Muscle of arm (tissue), 14 donors: ENCODE measurements at places on chromosomes 1 and 21.

DNA sequence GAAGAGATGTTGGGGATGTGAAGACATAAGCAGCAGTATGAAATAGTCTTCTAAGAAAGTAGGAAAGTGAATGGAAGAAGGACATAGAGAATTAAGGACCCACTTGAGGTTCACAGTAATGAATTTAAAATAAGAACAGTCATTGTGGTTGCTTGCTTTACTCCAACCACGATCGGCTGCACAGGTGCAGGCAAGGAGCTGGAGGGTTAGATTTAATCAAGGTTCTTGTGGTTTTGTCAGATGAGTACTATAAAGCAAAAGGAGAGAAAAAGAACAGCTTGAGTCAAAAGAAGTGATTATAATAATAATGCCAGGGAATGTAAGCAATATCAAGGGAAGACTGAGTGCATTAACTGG, 46.1 kb upstream of the RBM34 start:
- no peak for DNase-seq

GRCh38 chr1:53636621-53637171, 102.3 kb downstream of the GLIS1 start:
- DNase-seq = no peak

GRCh38 chr1:68230484-68230802, 1.9 kb downstream of the WLS start:
- no peak for DNase-seq

- DNase-seq = no peak
These were observed 25.9 kb downstream of the CYP2J2 start for GRCh38 chr1:59900640-59901039.

DNA sequence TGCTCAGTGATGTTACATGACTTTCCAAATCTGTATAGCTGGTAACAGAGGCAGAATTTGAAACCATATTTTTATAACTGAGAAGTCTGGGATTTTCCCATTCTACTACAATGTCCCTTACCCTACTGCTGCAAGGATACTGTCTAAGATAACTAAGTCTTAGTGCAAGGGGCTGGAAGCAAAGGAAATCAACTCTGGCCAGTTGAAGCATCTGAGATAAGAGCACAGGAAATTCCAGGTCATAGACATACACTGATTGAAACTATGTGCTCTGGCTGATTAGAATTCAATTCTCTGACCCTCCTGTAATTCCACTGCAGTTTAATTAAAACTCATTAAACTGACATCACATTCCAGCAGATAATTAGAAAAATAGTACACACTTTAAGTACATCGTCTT, 267.7 kb upstream of the C1orf87 start:
- DNase-seq = no peak

GRCh38 chr1:246533371-246533905, 26.4 kb upstream of the SMYD3 start:
- DNase-seq = no peak

DNA sequence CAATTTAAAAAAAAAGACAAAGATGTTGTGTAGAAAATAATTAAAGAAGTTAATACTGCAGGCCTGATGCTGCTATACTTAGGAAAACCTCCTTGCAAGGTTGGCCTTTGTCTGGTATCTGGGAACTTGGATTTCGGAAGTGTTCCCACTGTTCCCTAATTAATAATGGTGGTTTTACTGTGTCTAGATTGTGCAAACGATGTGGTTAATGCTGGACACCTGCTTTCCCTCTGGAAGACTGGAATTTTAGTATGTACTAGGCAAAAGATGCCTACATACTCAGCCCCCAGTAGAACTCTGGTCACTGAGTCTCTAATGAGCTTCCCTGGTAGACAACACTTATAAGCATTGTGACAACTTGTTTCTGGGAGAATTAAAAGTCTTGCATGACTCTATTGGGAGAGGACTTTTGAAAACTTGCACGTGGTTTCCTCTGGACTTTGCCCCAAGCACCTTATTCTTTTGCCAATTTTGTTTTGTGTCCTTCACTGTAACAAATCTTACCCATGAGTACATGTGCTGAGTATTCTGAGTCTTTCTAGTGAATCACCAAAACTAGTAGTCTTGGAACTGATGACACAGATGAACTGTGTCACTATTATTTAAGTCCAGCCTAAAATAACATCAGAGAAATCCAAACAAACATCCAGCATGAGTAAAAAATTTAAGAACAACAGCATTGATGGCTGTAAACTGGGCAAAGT, 40.4 kb downstream of the LIN9 start:
- DNase-seq = no peak

GRCh38 chr1:155044812-155045657, 6.1 kb upstream of the ADAM15 start:
- peak; percentile 54 for DNase-seq

DNA sequence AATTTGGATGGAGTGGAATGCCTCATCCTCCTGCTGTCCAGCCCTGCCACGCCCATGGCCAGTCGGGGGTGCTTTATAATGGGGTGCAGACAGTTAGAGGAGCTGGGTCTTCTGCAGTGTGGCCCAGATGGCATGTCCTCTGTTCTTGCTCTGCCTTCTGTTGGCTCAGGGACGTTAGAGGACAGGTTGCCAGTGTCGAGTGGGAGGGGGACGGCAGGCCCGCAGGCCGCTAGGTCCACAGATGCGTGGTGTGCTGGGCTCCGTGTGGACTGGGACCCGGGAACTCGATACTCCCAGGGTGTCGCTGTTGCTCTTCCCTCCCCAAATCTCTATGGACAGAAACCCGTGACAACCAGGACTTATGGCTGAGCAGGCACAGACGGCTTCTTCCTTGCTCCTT, 33.3 kb downstream of the SIM2 start:
- DNase-seq = no peak

DNA sequence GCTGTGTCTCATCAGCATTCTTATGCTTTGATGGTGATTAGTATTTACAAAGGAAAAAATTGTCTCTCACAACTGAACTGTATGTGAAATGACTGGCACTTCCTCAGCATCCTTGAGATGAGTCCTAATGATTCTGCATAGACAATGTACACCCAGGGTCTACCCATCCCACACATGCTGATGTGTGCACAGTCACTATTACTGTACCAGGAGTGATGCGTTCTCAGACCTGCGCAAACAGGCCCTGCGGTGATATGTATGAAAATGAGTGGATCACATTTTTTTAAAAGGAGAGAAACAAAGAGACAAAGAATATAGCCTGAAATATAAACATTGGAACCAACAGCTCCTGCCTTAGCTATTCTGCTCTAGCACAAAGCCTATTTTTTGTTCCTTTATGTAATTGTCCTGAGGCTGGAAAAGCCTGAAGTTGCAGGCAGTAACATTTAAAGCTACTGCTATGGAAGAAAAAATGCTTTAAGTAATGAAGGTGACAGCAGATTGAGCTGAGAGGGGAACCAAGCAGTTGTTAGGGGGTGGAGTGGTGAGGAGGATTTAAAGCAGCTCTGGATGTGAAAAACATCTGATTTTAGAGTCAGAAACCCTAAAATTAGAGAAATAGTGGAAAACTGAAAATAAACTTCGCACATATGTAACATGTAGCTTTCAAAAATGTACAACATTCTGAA, 5.5 kb downstream of the RCAN1 start:
- DNase-seq = no peak

GRCh38 chr1:67626090-67626860, 58.7 kb upstream of the GADD45A start:
- no peak for DNase-seq

DNA sequence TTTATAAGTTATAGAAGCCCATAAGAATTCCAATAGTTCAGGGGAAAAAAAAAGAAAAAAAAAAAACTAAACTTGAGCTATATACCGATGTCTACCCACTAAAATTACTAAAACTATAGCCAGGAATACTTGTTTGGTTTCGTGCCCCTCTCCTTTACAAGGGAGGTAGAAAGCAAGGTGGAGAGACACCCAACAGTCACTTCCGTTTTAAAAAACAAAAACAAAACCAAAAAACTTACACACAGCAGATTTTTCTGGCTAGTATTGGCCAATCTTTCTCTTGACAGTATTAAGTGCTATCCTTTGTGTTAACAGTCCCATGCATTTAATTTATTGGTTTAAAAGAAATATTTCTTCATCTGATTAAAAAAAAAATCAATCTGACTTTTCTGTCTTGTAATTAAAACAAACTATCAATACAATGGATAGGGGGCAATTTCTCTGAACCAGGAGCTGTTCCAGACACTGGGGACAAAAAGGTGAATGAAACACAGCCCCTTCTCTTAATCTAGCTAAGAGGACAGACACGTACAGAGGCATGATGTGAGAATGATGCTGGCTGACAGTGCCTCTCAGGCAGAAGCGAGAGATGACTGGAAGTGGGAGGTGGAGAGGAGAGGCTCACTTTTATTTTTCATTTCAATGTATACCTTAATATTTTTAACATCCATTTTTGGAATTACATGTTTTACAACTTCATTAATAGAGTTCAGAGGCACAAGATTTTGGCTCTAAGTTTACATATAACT, 214.8 kb downstream of the RERE start:
- no peak for DNase-seq

DNA sequence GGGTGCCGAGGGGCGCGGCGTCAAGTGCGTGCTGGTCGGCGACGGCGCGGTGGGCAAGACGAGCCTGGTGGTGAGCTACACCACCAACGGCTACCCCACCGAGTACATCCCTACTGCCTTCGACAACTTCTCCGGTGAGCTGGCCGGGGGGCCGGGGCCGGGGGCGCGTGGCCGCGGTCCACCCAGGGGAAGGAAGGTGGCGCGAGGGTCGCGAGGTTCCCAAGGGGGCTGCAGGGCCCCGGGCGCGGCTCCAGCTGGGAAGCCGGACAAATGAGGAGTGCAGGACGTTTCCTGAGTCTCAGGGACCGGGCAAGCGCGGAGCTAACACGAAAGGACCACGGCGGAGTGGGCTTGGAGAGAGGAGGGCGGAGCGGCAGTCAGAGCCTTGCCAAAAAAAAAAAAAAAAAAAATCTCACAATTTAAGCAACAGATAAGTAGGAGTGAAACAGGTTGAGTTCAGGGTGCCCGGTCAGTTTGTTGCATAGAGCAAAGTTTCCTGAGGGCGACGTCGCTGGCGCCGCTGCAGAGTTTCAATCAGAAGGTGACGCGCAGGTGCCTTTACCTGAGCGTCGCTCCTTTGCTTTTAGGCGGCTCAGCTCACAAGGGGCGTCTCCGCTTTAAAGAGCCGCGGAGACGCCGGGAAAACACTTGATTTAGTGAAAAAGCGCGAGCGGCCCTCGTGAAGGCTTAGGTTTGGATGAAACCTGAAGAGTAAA, 750 bp downstream of the RHOU start:
- peak; percentile 38 for DNase-seq

DNA sequence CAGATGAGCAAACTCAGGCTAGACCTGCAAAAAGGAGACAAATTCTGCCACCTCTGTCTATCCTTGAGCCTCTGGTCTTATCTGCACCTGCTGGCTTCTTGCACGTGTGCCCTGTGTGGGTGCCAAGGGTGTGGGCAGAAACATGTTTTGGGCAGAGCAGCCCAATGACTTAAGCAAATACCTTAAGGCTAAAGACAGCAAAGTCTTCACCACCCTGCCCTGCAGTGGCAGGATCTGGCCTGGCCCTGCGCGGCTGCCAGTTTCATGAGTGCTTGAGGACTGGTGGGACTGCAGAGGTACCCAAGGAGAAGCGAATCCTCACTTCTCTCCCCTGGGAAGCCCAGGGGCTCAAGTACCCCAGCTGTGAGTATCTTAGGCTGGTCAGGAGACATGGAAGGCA, 3.8 kb upstream of the SLC26A9 start:
- DNase-seq = no peak

DNA sequence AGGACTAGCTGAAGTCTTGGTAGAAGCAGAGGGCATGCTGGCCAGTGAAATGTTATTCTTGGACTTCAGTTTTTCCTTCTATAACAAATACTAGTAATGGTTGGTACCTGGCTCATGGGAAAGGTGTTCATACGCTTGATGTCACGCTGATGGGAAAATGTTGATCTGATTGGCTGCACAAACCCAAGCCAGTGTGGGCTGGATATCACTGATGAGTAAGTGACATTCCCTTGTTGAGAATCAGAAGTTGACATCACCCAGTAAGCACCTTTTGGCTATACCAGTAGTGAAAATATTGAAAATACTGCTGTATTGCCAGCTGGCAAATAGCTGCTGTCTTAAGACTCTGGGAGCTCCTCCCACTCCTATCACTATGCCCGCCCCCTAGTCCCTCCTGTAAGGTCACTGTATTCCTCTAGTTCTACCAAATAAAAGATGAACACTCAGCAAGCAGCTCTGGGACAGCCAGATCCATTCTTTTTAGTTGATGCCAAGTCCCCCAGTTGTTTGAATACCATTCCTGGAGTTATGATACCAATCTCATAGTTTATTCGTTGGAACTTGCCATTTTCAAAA, 168.2 kb downstream of the GRIK1 start:
- DNase-seq = no peak

GRCh38 chr1:244371242-244372141, 80.2 kb downstream of the ADSS2 start:
- no peak for DNase-seq

DNA sequence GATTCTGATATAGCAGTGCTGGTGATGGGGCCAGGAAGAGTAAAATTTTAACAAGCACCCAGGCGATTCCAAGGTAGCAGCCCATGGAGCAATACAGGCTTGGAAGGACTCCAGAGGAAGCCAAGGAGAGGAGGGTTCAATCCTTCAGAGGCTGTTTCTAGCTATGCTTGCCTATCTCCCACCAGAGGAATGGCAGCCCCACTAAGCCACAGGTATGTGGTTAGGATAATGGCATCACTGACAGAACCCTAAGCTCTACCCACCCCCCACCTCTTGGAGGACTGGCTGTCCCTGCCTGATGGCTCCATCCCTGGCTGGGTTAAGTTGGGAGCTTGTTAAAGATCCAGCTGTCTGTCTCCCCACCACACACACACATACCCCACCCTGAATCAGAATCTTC, 19.3 kb upstream of the PTAFR start:
- no peak for DNase-seq

DNA sequence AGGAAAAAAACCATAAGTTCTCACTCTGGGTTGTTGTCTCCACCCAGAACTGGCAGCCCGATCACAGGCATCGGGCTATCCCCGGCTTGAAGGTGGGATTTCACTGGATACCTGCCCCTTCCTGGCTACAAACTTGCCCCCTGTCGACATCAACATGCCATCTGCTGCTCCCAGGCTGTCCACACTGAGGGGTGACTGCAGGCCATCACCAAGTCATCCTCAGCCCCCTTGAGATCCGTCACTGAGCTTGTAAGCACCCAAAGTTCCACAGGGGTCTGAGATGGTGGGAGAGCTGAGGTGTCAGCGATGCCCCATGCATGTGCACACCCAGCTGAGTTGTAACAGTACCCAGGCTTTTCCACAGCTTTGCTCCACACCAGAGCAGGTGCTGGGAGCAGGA, 211.0 kb downstream of the AMY1C start:
- no peak for DNase-seq

DNA sequence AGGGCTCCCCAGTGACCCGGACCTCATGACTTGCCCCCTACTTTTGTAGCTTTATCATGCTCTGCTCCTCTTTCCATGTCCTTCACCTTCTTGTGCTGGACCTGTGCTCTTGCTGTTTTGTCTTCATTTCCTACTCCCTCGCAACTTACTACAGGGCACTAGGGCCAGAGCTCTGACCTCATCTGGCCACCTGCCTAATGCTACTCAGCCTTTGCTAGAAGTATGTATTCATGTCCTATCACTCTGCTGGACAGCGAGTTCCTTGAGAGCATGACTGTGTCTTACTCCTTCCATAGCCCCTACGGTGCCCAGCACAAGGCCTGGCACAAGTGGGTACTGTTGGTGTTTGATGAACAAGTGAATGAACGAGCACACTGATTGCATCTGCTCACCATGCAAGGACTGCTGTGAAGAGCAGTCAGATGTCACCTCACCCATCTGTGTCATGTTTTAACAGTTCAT, 1.9 kb downstream of the MTFR1L start:
- no peak for DNase-seq

- no peak for DNase-seq
These were observed 417.2 kb upstream of the PBX1 start for GRCh38 chr1:164141797-164142196.
